ENCODE measurements at places on chromosomes 4 and X.

DNA sequence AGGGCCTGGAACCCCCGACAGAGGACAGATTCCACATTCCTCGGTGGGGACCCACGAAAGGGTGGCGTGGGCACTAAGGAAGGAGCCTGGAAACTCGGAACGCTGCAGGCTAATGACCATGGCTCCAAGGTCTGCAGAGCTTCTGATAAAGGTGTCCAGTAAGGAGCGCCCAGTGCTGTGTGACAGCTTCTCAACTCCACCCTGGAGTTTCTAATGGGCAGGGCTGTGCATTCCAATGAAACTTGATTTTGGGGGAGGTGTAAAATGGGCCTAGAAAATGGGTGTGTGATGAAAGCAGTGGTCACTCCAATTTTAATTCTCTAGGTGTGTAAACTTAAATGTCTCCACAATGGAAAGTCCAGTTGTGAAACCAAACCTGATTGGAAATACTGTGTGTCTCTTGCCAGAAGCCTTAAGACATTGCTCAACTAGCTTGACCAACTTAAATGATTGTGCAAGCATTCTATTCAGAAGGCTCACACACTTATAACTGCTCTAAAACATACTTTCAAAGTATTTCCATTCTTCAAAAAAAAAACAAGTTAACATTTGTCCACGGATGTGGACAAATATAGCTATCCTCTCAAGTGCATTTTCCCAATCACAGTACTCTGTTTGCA is 52.1 kb downstream of the XAGE2 start:
- DNase-seq: no peak

GRCh38 chr4:184263910-184264732 is 46.4 kb upstream of the ENPP6 start:
- peak; percentile 65 for DNase-seq

DNA sequence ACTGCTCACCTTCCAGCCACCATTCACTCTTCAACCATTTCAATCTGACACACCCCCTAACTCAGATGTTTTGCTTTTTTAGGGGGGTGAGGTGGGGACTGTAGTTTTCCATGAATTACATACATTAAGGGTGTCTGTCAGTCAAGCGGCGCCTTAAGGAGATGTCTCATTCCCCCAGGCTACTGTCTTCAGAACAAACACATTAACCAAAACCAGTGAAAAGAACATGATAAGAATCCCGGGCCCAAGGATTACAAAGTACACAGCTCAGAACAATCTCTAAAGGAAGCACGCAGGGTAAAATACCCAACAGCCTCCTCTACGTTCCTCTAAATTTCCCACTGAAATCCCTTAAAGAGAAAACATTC is 62.5 kb upstream of the IRF2 start:
- no peak for DNase-seq

GRCh38 chr4:187070158-187070557 is 346.5 kb upstream of the FAT1 start:
- DNase-seq: no peak

DNA sequence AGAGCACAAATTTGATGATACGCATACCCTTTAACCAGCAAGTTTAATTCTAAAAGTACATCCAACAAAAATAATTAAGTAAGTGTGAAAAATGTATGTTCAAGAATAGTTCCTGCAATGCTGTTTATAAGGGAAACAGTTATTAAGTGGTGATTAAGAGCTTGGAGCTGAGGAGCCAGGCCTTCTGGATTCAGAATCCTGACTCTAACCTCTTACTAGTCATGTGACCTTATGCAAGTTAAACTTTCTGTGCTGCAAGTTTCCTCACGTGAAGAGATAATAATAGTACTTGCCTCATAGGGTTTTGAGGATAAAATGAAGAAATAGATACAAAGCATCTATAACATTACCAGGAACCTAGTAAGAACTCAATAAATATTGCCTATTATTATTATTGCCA is 77.7 kb downstream of the FAM13A start:
- DNase-seq: no peak
